Activated CD4-positive, alpha-beta T cell treated with anti-CD3 and anti-CD28 coated beads, Interleukin-2, Interleukin-4, amounts not matched to agents 100 ng/mL and 50 ng/mL, durations not matched to agents 16 hours and 8 hours (primary cell): ENCODE measurements at places on chromosomes 3 and 15.

GRCh38 chr3:146970236-146970635 is 365.1 kb upstream of the PLSCR5 start:
- DNase-seq, result no peak

DNA sequence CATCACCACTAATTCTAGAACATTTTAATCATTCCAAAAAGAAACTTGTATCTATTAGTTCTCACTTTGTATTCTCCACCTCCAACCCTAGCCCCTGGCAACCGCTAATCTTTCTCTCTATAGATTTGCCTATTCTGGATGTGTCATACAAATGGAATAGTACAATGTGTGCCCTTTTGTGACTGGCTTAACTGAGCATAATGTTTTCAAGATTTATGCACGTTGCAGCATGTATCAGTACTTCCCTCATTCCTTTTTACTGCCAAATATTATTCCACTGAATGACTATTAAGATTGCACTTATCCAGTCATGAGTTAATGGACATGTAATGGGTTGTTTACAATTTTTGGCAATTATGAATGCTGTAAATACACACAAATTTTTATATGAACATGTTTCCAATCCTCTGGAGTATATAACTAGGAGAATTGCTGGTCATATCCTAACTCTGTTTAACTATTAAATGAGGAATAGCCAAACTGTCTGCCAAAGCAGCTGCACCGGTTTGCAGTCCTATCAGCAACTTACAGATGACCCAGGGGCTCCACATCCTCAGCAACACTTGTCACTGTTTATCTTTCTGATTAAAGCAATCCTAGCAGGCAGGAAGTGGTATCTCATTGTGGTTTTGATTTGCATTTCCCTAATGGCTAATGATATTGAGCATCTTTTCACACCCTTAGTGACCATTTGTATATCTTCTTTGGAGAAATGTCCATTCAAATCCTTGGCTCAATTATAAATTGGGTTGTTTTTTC is 42.9 kb downstream of the DCUN1D1 start:
- DNase-seq, result no peak

GRCh38 chr3:157695103-157695502 is 191.9 kb upstream of the VEPH1 start:
- DNase-seq, result no peak

GRCh38 chr15:70342554-70343548 is 245.1 kb upstream of the TLE3 start:
- DNase-seq, result no peak

GRCh38 chr15:68775671-68776476 is 44.8 kb downstream of the ANP32A start:
- DNase-seq, result no peak
